A549 treated with DMSO at 1 μM for 4 hours (cell line): ENCODE measurements at places on chromosomes 12 and 14. TPM values are rescaled to one million over a fixed set of nuclear protein-coding genes. Genes with fewer than 3 reads are reported as not detected.

The VWF gene
- total RNA-seq, result 0.14 to 0.46 TPM (median 0.26 TPM) in 5 replicates

The CPNE6 gene
- total RNA-seq, result not detected in 5 replicates

The NANOG gene
- total RNA-seq, result not detected in 5 replicates

The RD3L gene
- total RNA-seq, result not detected in 5 replicates

The PSME1 gene
- total RNA-seq, result 163 to 182 TPM (median 171 TPM) in 5 replicates

The AQP2 gene
- total RNA-seq, result not detected in 5 replicates

The BRMS1L gene
- 10.1 to 13.3 TPM (median 12.1 TPM) in 5 replicates for total RNA-seq

The CAMKK2 gene
- total RNA-seq, result 21.1 to 26.3 TPM (median 25.6 TPM) in 5 replicates

The STYK1 gene
- total RNA-seq, result 0.14 to 0.54 TPM (median 0.28 TPM) in 5 replicates

The CLEC14A gene
- total RNA-seq, result not detected in 5 replicates

The TDRD9 gene
- total RNA-seq, result 0.06 TPM in 1 of 5 replicates, not detected in the others

The SMOC1 gene
- total RNA-seq, result 16.7 to 26.5 TPM (median 21.2 TPM) in 5 replicates

The RERG gene
- 0.15 to 0.36 TPM (median 0.21 TPM) in 5 replicates for total RNA-seq
